ENCODE measurements at places on chromosomes 12 and 14.
A peak's percentile ranks its signal among the peaks of the same experiment; 100 is the strongest.

- no peak for DNase-seq
These were observed 54.6 kb downstream of the ESRRB start for GRCh38 chr14:76430475-76430980.

GRCh38 chr12:43835264-43835655 is 621 bp upstream of the TMEM117 start:
- no peak for DNase-seq

DNA sequence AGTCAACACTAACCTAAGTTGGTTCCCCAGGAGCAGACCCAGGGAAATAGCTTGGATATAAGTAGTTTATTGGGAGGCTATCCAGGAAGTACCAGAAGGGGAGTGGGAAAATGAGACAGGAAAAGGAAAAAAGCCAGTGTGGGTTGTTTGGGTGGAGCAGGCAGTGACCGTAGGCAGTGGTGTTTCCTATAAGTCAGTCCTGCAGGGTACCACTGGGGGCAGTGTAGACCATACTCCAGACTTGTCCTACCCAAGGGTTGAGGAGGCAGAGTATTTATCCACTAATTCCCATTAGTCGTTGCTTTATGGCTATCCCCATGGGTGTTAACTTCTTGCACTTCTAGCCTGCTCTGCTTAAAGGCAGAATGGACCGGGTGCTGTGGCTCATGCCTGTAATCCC is 6.4 kb upstream of the CCDC60 start:
- DNase-seq: no peak

- no peak for DNase-seq
These were observed 632.8 kb downstream of the DIO2 start for GRCh38 chr14:79578470-79578869.

DNA sequence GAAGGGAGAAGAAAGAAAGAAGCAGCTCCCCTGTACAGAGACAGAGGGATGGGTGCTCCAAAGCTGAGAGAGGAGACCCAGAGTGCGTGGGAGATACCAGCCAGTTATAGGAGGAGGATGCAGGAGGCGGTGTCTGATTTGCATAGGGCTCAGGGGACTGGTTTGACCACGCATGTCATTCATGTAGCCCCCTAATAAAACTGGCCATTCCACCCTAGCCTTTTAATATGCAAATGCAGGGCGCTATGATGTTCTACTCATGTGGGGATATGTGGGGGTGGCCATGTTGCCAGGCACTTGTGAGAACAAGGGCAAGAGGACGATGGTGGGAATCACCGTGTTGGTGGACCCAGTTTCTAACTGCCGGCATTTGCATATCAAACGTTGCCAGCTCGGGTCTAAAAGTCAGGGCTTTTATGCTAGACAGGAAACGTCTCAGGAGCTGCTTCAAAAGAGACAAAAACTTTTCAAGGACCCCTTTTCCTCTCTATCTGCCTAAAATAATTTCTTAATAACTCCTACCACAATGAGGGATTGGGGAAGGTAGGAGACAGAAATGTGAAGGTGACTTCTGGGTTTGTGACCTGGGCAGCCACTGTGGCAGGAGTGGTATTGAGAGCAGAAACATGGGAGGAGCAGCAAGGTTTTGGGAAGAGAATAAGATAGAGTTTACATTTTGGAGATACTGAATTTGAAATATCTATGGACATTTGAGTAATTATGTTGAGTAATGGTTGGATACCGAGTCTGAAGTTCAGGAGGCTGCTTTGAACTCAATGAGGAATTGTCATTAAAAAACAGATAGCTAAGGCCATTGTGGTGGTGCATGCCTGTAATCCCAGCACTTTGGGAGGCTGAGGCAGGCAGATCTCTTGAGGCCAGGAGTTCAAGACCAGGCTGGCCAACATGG is 2.2 kb upstream of the ATXN3 start:
- no peak for DNase-seq

- no peak for DNase-seq
These were observed 12.6 kb upstream of the RNASE4 start for GRCh38 chr14:20671597-20672283.

GRCh38 chr14:95510804-95511203 is 5.6 kb downstream of the SYNE3 start:
- no peak for DNase-seq

DNA sequence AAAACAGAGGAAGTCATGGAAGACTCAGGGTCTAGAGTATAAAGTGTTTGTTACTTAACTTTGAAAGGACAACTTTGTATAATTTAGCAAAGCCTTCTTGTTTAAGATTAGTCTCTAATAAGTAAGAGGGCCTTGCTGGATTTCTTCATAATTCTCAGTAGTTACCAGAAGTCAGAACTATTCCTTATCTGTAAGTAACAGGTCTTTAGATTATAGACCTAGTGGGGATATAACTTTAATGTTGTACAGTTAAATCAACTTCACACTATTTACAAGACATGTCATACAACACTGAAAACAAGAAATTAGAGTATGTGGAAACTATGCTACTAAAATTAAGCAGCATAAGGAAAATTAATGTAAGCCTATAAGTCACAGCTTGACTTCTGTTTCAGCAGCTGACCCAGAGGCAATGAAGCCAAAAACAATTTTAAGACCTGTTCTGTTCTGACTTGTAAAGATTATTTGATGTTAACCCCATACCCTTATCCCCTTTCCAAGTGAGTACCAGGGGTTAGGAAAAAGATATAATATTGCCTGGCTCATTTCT is 398.3 kb downstream of the RAD51B start:
- no peak for DNase-seq

- DNase-seq: no peak
These were observed 22.7 kb downstream of the TRAFD1 start for GRCh38 chr12:112148031-112148513.

DNA sequence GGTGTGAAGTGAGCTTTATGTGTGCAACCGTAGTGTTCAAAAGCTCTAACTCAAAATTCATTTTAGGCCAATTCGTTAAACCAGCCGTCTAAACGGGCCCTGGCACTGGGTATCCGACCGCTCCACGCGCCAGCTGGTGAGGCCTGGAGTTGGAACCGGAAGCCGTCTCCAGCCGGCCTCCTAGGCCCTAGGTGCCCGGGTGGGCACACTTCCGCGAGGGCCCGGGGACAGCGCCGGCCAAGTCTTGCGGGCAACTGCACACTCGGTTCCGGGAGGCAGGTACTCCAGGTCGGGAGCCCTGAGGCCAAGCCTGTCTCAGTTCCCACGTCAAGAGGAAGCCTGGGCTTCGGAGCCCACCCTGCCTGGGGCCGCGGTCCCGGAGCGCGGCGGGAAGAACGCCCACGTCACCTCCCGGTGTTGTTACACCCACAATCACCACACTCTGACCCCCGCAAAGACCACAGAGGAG is 16.2 kb downstream of the OTX2 start:
- no peak for DNase-seq

DNA sequence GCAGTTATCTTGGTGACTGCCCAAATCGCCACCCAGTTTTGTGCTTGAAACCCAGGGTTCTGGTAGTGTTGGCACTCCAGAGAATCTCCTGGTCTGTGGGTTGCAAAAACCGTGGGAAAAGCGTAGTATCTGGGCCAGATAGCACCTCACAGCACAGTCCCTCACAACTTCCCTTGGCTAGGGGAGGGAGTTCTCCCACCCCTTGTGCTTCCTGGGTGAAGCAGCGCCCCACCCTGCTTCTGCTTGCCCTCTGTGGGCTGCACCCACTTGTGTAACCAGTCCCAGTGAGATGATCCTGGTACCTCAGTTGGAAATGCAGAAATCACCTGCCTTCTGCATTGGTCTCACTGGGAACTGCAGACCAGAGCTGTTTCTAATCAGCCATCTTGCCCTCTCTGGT is 16.4 kb downstream of the CLEC2D start:
- no peak for DNase-seq

DNA sequence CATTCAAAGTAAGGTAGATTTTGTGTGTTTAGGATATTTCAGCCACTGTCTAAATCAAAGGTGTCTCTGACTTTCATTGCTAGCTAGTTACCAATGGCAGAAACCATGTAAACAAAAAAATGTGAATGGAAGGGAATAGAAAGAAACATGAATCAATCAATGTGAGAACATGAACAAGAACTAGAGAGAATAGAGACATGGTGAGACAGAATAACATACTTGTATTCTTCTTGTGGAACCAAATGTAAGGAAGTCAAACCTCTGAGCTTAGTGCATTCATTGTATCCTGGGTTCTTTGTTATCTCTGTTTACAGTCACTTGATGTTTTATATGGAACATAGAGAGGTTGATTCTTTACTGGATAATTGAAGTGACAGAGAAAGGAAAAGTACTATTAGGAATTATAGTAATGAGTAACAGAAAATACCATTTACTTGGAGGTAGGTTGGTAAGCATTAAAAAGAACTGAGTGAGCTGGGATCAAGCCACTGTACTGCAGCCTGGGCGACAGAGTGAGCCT is 2.6 kb upstream of the WNK1 start:
- no peak for DNase-seq

DNA sequence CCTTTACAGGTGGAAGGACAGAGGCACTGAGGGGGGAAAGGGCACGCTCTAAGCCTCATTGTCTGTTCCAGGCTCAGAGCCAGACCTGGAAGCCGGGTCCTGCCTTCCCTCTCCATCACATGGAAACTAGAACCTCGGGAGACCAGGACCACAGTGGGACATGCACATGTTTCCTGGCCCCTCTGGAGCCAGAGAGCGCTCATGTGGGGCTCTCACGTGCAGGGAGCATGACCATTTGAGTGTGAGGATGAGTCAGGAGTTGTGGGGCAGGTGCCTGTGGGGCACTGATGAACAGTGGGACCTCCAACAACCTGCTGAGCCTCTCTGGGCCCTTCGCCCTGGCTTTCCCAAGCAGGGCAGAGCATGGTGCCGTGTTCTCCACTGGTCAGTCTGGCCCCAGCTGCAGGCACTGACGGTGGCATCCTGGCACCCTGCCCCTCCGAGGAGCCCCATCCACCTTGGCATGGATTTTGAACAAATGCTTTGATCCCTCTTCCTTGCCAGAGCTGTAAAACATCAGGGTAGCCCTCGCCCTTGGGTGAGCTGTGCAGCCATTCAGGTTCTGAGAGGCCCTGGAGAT is 100.2 kb downstream of the RIN3 start:
- no peak for DNase-seq

DNA sequence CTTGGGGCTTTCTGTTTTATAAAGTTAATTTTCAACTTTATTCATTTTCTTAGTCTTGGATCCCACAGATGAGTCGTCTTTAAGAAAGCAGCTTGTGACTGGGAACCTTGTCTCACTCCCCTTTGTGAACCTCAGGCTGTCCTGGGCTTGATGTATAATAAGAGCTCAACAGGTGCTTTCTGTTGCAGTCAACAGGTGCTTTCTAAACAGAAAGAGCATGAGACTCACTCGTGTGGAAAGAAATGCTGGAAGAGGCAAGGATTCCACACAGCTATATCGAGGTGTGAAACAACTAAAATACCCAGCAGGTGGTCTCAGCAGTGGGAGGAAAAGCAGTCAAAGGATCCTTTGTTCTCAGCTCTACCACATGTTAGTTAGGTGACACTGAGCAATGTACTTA is 398.9 kb downstream of the EGLN3 start:
- DNase-seq: no peak

GRCh38 chr12:108609537-108610335 is 11.9 kb upstream of the TMEM119 start:
- no peak for DNase-seq

DNA sequence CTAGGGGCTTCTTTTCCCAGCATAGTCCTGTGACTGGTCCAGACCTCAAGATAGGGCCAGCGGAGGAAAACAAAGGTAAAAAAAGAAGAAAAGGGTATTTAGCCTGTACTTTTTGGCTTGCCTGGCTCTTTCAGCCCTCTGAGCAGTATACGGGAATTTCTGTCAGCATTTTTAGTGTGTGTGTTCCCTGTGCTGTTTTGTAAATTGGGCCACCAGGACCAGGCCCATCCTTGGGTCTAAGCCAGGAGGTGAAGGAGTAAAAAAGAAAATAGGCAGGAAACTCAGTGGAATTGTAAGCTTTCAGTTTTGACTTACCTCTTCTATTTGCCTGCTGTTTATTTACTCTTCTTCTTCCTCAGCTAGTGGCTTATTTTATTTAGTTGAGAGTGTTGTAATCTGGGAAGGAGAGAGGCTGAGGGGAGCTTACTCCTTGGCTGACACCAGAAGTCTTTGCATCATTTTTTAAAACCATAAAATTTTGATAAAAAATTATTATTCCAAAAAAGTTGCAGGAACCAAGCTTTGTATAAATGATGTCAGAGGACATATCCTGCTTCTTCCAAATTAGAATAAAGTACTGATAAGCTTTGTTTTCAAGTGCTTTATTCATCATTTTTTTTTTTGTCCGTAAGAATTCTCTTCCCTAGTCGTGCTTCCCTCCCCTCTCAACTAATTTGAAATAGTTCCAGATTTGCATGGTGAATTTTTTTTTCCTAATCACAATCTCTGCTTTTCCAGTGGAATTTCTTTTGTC is 63.7 kb downstream of the DIP2B start:
- no peak for DNase-seq

DNA sequence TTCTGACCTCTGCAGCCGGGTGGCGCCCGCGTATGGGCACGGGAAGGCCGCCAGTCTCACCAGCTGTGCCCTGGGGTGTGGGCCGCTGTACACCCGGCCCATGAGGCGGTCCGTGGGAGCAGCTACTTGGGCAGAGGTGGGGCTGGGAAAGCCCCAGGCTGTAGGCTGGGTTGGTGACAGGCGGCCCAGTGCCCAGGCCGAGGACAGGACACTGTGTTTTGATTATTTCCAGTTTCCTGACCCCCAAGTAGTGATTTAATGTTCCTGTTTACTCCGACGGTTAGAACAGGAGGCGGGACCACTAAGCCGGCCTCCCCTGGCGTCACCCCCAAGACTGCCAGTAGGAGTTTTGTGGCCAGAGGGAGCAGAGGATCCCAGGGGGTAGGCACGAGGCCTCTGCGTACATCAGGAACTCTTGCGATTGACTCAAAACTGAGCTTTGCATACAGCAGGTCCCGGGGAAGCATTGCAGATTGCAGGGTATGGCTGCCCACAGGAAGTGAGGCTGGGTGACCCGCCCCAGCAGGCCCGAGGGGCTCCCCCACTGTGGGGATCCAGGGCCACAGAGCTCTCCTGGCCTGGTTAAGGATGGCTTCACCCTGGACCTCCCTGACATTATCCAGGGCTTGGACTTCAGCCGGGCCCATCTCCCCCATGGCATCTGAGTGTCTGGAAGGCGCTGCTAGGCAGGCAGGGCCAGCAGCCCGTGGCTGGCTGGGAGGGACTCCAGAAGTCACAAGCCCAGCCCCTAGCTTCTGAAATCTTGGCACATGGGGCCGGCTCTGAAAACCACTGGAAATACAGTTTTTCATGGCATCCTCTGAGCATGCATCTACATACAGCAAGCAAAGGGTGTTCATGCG is 42.5 kb upstream of the DIO3 start:
- no peak for DNase-seq

GRCh38 chr14:74085047-74085637 is 386 bp downstream of the LIN52 start:
- DNase-seq: no peak

GRCh38 chr14:52307905-52308304 is 6.2 kb upstream of the PTGER2 start:
- DNase-seq: no peak

- peak; percentile 84 for DNase-seq
These were observed at the start of gene GPR132 for GRCh38 chr14:105065280-105066228. Gene GPR132 (minus strand): TSS chr14:105065430. CDS start chr14:105055420, 10,010 bp downstream.

DNA sequence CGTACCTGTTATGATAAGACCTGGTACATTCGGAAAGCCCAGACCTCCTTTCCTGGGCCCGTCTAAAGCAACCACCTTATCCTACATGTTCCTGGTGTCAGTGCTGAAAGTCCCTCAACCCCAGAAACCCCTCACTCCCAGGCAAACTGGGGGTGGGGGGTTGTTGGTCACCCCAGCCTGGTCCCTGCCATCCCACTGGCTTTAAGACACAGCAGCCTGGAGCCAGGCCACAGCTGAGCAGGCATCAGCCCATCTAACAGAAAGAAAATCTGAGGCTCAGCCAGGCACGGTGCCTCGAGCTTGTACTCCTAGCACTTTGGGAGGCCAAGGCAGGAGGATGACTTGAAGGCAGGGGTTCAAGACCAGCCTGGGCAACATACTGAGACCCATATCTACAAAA is 4.5 kb downstream of the SELPLG start:
- no peak for DNase-seq
